CD4-positive, alpha-beta T cell treated with Interleukin-6 at 100 ng/mL for 8 hours (primary cell): ENCODE measurements at places on chromosomes 7 and 10.

GRCh38 chr7:77331938-77332695 is 84.0 kb downstream of the GSAP start:
- peak; percentile 62 for DNase-seq

- DNase-seq: no peak
Observed at GRCh38 chr10:11246752-11247467, 229.2 kb downstream of the CELF2 start.

DNA sequence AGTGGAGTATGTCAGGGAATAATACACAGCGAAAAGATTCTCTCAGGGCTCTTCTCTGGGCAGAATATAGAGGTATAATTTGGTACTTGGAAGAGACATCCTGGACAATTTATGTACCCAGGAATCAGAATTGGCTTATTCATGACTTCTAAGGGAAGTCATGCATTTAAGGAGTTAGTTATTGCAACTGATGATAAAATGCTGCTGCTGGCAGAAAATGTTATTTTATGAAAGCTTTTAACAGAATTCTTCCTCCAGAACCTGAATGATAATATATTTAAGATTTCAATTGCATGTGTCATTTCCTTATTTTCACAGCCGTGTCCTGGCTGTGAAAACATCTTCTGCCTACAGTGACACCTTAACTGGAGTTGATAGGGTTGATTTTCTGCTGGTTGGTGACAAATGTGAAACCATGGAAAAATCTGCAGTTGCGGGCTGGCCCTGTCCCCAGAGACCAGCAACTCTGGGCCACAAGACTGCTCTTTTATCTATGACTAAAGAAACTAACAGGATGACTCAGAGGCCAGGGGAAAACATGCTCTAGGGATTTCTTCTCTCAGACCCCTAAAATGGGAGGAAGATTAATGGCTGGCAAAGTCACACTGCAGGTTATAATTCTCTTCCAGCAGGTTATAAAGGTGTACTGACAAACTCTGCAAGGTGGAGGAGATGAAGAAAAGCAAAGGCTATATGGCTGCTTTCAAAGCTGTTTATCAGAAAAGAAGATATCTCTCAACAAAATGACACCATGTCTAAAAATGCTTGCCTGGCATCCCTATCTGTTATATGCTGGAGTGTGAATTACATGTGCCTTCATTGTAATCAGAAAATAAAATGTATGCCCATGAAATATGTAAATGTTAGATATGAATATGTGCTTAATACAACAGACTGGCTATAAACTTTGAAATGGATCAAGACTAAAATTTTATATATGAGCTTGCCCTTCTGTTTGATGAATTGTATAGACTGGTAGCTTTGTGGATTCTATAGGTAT is 12.1 kb upstream of the TRUB1 start:
- DNase-seq: no peak

DNA sequence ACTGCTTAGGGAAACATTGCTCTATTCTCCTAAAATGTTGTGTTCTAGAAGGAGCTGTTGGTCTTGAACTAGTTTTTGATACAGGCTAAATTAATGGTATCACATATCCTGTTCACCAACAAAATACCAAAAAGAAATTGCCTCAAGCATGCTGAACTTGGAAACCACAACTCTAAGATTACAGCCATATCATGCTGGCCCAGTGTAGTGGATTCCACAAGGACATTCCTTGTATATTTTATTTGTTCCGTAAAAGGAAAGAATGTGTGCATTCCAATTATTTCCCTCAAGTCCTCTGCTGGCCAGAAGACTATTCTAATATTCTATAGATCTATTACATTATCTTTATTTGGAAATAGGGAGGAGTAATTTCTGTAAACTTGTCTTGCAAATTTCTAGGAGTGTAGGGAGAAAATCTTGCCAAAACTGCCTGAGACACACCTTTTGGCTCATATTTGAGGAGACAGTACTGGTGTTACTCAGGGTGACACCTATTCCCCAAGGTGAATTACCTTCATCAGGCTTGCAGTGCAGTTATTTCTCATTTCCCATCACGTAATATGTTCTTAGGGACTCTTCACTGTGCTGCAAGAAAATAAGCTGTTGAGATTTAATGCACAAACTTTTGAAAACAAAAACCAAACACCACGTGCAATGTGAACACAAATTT is 1.9 kb upstream of the NEBL start:
- no peak for DNase-seq

GRCh38 chr10:34687434-34688210 is 127.5 kb downstream of the PARD3 start:
- DNase-seq: no peak

DNA sequence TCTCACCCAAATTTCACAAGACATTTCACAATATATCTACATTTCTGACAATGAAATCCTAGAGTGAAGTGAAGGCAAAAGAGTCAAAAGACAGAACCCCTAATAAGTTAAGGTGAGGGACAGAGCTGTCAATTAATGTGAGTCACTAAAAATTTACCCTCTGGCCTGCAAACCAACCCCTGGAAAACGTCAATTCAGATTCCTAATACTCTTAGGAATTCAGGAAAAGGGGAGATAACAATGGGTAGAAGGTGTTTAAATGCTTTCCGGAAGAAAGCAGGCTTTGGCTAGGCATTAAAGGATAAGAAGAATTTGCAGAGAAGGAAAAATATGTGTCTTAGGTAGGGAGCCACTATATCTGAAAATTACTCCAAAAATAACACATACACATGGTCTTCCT is 299.6 kb downstream of the INHBA start:
- no peak for DNase-seq
